Nucleus accumbens (tissue), 56 donors: ENCODE measurements at places on chromosomes 3 and 15.

- DNase-seq, result no peak
These were observed 403.1 kb upstream of the EPHA3 start for GRCh38 chr3:88704338-88704737.

- DNase-seq, result no peak
These were observed 39.1 kb downstream of the ATP2C1 start for GRCh38 chr3:130932979-130933378.

- no peak for DNase-seq
These were observed 193.3 kb downstream of the FNDC3B start for GRCh38 chr3:172232579-172233212.

- DNase-seq, result no peak
These were observed 24.8 kb upstream of the TICRR start for GRCh38 chr15:89550427-89550826.

- no peak for DNase-seq
These were observed 16.5 kb upstream of the LAMP3 start for GRCh38 chr3:183178833-183179549.

DNA sequence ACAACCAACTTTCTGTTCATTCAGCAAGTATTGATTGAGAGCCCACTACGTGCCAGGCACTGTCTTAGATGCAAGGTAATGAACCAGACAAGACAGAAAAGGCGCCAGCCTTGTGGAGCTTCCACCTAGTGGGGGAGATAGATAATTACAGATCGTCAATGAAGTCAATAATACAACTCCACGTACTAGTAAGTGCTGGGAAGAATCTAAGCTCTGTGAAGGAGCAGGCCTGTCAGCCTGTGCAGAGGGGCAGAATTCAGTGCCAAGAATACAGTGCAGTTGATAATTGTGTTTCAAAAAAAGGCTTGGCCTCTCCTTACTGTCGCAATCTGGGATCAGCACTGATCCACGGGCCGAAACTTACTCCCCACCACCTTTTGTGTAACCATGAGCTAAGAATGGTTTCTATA, 186.3 kb downstream of the FEZF2 start:
- DNase-seq, result no peak

GRCh38 chr15:38088971-38089370, 154.5 kb downstream of the TMCO5A start:
- no peak for DNase-seq

GRCh38 chr15:99509686-99510461, 55.9 kb upstream of the MEF2A start:
- no peak for DNase-seq

DNA sequence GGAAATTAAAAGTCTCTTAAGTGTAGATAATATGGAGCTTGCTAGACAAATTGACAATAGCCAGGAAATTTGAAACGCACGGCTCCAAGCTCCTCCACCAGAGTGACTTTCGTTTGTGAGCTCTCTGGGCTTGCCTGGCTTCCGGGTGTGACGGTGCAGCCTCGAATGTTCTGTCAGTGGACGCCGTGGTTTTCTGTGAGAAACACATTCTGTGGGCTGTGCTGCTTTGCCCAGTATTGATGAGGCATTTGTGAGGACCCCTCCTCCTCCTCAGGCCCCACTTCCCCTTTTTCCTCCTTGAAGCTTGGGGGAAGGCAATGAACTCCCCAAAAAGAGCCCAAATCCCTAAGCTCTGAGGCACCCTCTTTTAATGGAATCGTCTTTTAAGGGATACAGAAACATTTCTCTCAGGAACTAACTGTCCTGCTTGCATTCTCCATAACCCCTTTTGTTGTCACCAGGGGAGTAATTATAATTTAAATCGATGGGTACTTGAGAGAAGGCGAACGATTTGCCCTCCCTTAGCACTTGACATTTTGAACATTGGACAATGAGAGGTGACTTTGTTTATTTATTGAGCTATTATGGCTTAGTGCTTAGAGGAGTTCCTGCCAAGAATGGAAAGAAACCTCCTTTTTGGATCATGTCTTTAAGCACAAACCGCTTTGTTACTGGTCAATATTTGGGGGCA, 40.8 kb downstream of the POLR2M start:
- no peak for DNase-seq

DNA sequence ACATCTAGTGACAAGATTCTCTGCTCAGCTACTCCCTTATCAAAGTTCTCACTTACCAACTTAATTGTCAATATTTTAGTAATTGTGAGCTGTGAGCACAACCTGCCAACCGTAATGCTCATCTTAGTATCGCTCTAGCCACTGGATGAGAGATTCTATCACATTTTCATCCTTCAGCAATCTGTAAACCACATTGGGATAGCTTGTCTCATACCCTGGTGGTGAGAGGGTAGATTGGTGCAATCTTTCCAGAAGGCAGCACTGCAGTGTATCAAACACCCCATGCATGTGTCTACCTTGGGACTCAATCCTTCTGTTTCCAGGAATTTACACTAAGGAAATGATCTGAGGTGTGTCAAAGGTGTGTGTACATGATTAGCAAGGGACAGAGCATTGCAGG, 18.9 kb upstream of the ATP8B4 start:
- no peak for DNase-seq

DNA sequence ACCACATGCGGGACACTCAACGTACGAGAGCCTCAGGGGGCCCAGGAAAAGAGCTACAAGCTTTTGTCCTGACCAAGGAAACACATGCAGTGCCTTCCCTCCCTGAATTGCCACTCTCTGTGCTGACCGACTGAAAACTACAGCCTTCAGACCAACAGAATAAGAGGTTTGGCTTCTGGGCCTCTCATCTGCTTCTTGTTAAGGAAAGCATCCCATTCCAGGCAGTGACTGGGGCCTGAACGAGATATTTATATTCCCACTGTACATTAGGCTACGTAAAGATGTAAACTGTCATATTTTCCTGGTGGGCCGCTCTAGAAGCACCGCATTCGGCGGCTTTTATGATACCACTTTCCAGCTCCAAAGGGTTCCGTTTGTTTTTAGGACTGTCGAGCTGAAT, 208.9 kb upstream of the TPM1 start:
- DNase-seq, result no peak

DNA sequence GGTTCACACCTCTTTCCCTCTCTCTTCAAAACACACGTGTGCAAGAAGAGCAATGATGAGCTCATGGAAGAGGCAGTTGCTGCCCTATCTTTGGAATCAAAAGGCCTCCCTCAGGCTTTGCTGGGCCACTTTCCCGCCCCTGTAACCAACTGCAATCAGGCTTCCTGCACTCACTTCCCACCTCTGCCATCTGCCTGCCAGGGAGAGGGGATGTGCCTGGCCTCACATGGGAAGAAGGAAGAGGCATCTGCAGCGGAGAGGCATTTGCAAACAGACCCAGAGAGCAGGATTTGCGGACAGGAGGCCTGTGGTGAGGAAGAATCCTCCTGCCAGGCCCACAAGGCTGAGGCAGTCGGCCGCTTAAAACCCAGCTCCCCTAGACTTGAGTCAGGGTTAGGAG, 175.6 kb upstream of the ATP10A start:
- DNase-seq, result no peak

GRCh38 chr3:190205739-190206138, 85.0 kb upstream of the P3H2 start:
- no peak for DNase-seq

DNA sequence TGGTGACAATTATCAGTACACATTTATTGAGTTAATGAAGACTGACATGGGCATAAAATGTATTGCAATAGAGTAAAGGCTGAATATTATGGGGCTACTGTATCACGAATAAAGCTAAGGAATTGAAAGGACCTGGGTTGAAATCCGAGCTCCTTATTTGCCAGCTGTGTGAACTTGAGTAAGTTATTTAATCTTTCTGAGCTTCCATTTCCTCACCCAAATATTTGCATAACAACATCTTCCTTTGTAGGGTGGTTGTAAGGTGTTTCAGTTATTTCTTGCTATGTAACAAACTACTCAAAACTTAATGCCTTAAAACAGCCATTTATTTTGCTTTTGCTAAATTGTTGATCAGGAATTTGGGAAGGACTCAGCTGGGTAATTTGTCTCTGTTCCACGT, 111.1 kb upstream of the TSC22D2 start:
- DNase-seq, result no peak

GRCh38 chr3:76646921-76647562, 392.9 kb upstream of the ROBO2 start:
- DNase-seq, result no peak

DNA sequence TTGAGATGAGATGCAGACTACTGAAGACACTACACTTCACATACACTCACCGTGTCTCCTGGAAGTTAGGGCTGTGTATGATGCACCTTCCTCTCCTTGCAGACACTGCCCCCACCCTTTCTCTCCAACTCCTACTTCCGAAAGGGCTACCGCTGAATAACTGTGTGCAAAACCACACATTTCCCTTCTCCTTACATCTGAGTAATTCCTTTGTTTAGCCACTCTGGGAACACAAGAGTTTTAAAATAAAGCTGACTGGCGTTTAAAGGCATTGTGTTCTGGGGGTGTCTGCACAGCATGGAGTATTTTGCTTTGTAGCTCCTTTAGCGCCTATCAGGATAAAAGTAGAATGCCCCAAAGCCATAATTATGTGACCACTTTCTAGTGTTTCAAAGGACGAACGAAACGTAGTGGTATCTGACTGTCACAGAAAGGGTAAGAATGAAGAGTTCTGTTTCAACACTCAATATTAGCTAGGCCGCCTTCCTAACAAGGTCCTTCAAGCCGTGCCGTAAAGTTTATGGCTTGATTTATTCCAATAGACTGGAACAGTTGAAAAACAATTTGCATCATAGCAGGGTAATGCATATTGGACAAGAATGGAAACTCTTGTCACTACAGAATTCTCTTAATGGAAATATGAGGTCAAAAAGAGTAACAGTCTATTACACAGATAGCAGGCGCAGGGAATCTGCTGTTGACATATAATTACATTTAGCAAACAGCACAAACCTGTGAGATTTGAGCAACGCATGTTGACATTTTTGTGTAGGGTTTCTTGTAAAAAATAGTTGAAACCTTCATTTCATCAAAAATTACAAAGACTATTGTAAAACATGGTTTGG, 619.9 kb downstream of the FOXP1 start:
- no peak for DNase-seq

DNA sequence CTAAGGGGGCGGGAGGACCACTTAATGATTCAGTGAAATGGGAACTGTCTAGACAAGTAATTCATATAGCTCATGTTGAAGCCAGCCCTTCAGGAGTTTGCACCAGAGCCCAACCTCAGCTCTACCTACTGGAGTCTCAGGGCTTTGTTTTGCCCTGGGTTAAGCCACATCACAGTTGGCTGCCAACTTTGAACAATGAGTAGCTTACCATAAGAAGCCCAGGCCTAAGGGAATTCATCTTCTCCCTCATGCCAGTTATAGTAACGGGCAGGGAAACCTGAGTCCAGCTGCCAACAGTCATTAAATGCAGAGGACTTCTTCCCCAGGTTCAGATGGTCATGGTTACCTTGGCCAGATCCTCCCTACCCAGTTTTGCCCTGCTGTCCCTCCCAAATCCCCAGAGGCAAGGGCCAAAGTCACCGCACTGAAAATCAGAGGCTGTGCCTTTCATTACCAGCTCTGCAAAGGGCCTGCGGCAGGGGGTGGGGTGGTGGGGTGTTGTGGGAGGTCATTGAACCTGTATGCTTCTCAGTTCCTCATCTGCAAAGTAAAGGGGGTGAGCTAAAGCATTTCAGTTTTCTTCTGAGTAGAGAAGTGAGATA, 302.2 kb upstream of the NR2E3 start:
- DNase-seq, result no peak

DNA sequence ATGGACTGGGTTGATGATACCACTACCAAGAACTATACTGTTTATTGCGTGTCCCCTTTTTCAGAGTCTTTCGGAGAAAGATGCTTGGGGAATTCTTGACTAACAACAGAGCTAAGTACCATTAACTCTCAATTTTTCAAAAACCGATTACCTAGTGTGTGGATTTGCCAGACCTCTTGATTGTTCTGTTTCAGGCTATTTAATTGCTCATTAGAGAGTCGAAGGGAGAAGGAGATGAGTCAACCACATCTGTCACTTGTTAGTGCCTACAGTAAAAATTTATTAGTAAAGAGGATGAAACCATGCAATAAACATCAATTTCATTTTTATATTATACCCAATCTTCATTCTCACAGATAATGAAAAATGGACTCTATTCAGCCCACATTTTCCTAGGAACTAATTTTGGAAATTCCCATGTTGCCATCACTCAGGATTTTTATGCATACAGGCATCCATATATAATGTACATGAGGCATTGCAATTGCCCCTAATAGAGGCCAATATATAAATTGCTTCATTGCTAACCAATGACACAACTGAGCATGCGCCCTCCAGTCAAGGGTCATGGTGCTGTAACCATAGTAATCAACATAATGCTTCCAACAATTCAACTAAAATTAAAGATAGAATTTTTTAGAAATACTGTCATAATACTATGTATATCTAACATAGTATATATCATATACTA, 541.7 kb downstream of the TBL1XR1 start:
- DNase-seq, result no peak

GRCh38 chr15:36810656-36811449, 231.4 kb downstream of the CDIN1 start:
- no peak for DNase-seq
